ENCODE measurements at places on chromosomes 5 and 9. TPM values are rescaled to one million over a fixed set of nuclear protein-coding genes. Genes with fewer than 3 reads are reported as not detected.

The NIM1K gene
- total RNA-seq, result 0.23 TPM

The PCDHAC2 gene
- total RNA-seq, result 2.9 TPM

The HACD4 gene
- 1.0 TPM for total RNA-seq

The PCDHB11 gene
- total RNA-seq, result 0.05 TPM

The TJP2 gene
- 5.0 TPM for total RNA-seq

The PCDHGA9 gene
- 0.07 TPM for total RNA-seq

The ZNF454 gene
- not detected for total RNA-seq

The SNCB gene
- 0.70 TPM for total RNA-seq

The SLC4A9 gene
- total RNA-seq, result not detected

The GALT gene
- total RNA-seq, result 20.8 TPM

Measured in A549 treated with CORT108297 at 1 μM for 4 hours (cell line).